ENCODE measurements at places on chromosomes 1 and 21. TPM values are rescaled to one million over a fixed set of nuclear protein-coding genes. Genes with fewer than 3 reads are reported as not detected.

GRCh38 chr21:41445465-41445862 lies 19.4 kb downstream of the MX1 start:
- DNase-seq, result no peak

DNA sequence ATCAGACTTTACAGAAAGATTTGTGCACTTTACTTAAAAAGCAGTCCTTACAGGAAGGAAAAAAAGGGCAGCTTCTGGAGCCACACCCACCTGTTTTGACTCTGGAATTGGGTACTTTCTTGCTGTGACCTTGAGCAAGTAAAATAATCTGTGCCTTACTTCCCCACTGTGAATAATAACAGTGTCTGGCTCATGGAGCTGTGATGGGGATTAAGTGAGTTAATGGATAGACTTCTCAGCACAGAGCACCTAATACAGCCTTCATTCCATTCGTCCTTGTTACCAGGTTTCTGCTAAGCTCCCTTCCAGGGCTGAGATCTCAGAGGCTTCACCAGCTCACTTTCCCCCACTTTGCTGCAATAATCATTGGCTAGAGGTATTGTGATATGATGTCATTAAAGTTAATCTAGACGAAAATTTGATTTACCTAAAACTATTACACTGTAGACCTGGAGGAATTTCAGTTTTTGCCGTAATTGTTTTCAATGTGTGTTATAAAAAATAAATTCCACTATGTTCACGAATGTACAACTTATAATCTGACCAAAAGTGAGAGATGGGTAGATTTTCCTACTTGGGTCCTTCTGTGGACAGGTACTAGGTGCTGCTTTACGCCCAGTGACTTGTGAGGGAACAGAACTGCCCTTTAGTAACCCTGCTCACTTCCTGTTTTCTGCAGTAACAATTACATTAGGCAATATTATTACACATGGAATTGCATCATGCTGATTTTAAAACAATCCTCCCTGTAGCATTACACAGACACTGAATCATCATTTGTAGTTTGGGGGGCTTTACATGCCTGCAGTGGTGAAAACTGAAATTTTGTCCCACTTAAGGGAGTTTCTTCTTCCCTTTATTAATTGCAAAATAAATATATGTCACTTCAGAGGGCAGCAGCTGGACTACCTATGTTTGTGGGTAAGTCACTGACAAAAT lies 19.7 kb upstream of the ABCG1 start:
- DNase-seq, result no peak

- no peak for DNase-seq
Observed at GRCh38 chr1:88188038-88188437, 496.0 kb upstream of the PKN2 start.

- DNase-seq, result no peak
Observed at GRCh38 chr1:35426097-35426586, 131.1 kb downstream of the KIAA0319L start.

GPR153 gene
- total RNA-seq, result 14.8 TPM

DNA sequence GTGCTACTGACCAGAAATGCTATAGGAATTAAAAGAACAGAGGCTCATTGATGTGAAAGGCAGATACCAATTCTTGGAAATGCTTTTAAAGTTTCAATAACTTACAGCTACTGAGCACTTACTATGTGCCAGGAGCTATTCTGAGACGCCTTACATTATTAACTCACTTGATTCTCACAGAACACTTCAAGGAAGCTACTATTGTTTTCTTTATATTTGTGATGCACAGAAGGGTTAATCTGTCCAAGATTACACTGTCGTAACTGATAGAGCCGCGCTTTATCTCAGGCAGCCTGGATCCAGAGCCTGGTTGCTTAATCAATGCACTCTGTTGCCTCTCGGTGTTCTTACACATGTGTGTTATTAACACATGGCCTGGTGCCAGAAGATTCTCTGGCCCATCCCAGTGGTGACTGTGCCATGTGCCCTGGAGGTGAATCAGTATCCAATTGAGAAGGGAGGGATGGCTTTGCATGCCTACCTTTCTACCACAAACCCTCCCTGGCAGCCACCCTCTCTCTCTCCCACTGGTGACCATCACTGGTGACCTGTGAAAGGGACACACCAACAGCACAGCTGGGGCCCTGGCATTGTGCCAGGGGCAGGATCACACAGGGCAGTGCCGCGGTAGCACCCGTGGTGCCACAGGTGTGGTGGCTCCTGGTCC lies 8.8 kb downstream of the FMO1 start:
- peak; percentile 65 for DNase-seq

Data from mucosa of gallbladder (tissue), 1 donor.